ENCODE measurements at places on chromosomes 11 and 22.

GRCh38 chr11:17328871-17329494 lies 22.6 kb upstream of the NCR3LG1 start:
- DNase-seq = no peak

DNA sequence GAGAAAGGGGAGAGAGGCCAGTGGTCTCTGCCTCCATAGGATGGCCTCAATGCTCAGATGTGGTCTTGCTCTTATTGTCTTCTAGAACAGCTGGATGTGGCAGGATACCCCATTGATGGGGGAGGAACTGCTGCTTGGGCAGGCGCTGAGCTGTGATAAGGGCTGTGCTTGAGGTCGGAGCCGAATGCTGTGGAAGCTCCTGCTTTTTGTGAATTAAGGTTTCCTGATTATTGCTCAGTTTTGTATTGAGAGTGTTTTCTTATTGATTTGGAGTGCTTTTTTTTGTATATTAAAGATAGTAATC lies 57.2 kb downstream of the CABIN1 start:
- DNase-seq = no peak

DNA sequence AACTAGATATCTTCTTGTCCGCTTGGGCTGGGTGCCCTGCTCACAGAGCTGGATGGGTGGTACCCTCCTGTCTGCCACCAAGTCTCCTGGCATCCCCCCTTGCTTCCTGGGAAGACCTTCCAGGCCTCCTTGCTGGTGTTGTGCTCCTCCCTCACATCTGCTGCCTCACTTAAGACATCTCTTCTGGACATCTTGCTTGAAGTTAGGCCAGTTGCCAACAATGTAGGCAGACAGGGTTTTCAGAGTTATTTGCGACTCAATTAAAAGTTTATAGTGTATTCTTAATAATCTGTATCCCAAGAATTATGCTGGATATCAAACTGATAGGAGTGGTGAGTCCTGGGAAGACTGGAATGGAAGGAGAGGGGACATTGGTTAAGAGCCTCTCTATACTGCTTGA lies 64.0 kb upstream of the TNRC6B start:
- DNase-seq = no peak

GRCh38 chr11:68497761-68498160 lies 37.2 kb downstream of the PPP6R3 start:
- no peak for DNase-seq

GRCh38 chr22:38133331-38133730 lies 22.8 kb upstream of the BAIAP2L2 start:
- no peak for DNase-seq

DNA sequence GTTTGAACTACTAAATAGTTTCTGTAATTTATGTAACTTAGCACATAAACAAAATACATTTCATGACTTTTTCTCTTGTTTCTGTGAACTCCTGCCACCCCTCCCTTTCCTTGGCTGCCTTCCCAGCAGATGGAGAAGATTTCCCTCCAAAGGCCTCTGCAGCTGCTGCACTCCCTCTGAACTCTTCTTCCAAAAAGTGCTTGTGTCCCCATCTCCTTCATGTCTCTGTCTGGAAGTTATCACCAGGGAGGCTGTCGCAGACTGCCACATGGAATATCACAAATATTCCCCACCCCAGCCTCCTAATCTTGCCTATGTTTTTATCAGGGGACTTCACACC lies 1068.3 kb downstream of the OPCML start:
- DNase-seq = no peak

GRCh38 chr22:34761111-34761510 lies 304.8 kb upstream of the ISX start:
- no peak for DNase-seq
